Kidney capillary endothelial cell (primary cell): ENCODE measurements at places on chromosomes 4 and X.

GRCh38 chr4:101651778-101652177 lies 138.8 kb upstream of the BANK1 start:
- DNase-seq, result no peak

DNA sequence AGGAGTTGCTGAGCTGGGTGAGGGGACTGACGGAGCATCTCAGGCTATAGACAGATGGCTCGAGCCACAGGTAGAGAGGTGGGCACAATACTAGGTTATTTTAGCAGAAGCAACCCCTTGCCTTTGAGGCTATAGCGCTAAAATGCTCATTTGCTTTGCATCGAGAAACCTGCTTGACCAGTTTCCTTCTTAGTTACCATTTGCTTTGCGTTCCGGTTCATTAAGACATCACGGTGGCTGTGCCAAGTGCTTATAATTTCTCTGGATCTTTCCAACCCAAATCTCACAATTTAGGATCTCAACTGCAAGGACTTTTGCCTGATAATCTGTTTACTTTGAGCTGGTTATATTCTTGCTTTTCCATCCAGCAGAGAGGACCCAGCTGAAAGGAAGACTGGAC lies 40.8 kb downstream of the DLG3 start:
- no peak for DNase-seq

GRCh38 chr4:78560296-78560963 lies 8.9 kb downstream of the ANXA3 start:
- DNase-seq, result peak; percentile 82

DNA sequence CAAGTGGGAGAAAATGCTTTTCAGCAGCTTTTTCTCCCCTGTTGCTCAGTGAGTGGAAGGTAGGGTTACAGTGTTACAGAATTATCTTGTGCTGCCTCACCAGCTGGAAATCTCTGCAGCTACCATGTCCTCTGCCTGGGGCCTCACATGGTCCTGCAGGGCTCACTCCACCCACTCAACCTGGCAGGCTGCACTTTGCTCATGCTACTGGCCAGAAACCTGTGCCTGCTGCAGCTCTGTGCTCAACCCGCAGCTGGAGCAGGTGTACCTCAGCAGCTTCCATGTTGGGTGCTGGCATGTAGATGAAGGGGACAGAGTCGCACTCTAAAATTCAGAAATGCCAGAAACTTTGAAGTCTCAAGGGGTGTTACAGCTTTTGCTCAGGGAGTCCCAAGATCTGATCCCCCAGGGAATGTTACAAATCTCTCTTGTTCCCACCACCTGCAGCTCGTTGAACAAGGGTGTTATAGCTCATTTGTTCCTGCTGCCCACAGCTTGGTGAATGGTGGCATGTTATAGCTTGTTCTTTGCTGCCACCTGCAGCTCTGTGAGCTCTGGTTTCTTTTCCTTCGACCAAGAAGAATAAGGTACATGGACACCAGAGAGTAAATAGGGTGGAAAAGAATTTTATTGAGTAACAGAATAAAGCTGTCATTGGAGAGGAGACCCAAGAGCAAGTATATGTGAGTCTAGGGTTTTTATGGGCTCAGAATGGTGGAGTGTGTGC lies 845.8 kb downstream of the TECRL start:
- DNase-seq, result no peak

DNA sequence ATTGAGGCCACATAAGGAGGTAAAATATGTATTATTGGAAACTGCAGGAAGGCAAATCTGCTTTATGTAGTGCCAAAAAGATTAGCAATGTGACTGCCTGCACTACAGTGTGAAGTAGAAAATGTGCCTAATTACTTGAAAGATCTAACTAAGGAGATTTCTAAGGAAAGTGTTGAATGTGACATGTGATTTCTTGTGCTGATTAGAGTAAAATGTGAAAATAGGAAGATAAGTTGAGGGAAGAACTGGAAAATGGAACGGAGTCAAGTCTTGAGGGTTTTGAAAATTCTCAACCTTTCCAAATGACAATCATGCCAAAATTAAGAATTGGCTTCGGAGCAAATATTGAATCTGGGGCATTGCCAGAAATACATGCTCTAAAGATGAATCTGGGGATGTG lies 209.5 kb upstream of the SPOCK3 start:
- DNase-seq, result no peak

DNA sequence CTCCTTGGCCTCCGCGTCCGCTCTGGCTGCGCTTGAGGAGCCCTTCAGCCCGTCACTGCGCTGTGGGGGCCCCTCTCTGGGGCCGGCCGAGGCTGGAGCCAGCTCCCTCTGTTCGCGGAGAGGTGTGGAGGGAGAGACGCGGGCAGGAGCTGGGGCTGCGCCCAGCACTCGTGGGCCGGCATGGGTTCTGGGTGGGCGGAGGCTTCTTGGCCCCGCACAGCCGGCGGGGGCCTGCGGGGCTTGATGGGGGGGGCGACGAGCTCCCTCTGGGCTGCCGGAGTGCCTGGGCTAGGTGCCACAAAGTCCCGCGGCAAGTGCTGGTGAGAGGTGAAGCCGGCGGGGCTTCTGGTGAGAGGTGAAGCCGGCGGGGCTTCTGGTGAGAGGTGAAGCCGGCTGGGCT lies 61.9 kb downstream of the ANKRD50 start:
- DNase-seq, result no peak

- DNase-seq, result no peak
Observed at GRCh38 chrX:134990475-134990800, 353 bp upstream of the SMIM10 start.

- no peak for DNase-seq
Observed at GRCh38 chrX:120570011-120570600, 9.3 kb upstream of the CUL4B start.

GRCh38 chr4:100299046-100299840 lies 109.0 kb upstream of the DDIT4L start:
- peak; percentile 54 for DNase-seq
